ENCODE measurements at places on chromosomes 5 and 9.
A peak's percentile ranks its signal among the peaks of the same experiment; 100 is the strongest.

- no peak for DNase-seq
Measured at GRCh38 chr9:123353041-123353440, 3.0 kb upstream of the CRB2 start.

DNA sequence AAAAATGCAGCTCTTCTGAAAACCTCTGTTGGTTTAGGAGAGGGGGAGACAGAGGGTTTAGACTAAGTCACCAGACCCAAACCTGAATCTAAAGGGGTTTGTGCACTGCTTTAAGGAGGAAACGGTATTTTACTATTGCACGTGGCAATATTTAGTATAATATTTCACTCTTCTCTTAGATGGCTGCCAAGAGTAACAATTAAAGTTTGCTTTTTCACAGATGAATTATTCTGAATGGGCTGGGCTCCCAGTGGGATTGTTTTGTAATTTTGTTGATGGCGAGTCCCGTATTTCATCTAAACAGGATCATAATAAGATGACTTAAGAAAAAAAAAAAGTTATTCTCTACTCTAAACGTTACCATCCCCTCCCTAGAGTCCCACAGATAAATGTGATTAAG lies 245.4 kb downstream of the PCSK5 start:
- DNase-seq = no peak

DNA sequence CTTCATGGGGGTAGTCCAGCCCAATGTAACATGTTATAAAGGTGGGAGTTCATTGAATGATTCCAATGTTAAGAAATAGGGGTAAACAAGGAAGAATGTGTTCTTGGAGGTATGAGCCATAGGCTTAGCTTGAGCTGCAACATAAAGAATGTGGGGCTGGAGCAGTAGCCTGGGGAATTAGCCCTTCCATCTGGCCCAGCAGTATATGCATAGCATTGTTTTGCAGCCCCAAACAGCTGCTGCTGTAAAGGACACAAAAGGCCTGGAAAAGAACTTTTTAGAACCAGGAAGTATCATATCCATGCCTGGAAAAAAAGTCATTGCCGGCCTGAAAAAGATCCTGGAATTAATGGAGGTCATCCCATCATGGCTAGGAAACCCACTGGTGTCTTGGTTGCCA lies 55.8 kb upstream of the SMARCA2 start:
- no peak for DNase-seq

DNA sequence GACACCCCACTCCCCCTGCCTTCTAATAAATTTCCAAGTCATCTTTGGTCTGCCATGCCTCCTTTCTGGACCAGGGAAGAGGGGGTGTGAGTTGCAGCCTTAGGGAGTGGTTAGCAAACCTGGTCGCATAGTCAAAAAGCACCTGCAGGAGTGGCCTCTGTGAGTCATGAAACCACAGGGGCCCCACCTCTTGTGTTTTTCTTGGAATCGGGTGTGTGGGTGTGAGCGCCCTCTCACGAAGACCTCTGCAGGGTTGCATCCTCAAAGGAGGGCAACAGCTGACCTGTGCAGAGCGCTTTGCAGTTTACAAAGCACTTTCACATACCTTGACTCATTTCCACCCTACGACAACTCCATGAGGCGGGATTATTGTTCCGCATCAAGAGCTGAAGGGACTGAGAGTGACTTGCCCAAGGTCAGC lies 36.8 kb upstream of the TEX48 start:
- no peak for DNase-seq

DNA sequence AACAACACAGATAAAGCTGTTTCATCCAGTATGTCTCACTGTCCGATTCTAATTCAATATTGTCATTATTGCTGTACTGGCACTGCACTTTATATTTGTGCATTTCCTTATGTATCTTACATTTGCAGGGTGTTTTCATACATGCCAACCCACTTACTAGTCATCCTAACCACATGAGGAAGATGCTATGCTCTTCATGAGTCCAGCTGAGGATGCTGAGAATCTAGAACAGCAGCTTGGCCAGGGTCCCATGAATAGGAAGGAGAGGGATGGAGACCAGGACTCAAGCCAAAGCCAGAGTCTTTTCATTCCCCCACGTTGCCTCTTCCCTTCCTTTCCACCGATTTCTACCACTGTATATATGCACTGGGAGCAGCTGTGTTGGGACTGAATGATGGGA lies 292.8 kb upstream of the KLF4 start:
- no peak for DNase-seq

- DNase-seq = no peak
Measured at GRCh38 chr5:141050622-141051520, at the start of gene PCDHB1. Gene PCDHB1 (plus strand): TSS chr5:141051374. CDS start chr5:141051471, 97 bp downstream.

GRCh38 chr5:38641003-38641402 lies 84.6 kb upstream of the LIFR start:
- no peak for DNase-seq

DNA sequence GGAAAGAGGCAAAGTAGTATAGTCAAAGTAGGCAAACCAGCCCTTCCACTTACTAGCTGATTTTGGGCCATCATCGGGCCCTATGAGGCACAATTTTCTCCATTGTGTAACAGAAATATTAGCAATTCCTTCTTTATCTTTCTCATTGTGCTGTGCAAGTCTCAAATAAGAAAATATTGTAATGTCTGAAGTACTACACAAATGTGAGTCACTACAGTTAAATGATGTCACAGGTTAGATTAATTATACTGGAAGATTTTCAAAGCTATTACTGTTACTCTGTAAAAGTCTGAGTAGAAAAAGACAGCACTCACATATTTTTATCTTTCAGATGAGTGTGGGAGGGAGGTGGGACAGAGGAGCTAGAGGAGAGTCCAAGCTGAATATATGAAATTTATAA lies 12.4 kb upstream of the TMC1 start:
- DNase-seq = no peak

- DNase-seq = no peak
Measured at GRCh38 chr9:38159599-38159998, 90.6 kb upstream of the SHB start.

GRCh38 chr5:171391996-171392577 lies 4.4 kb downstream of the NPM1 start:
- no peak for DNase-seq

GRCh38 chr5:157050050-157050449 lies 8.9 kb downstream of the HAVCR1 start:
- DNase-seq = no peak

- no peak for DNase-seq
Measured at GRCh38 chr9:38000332-38000731, 68.7 kb downstream of the SHB start.

DNA sequence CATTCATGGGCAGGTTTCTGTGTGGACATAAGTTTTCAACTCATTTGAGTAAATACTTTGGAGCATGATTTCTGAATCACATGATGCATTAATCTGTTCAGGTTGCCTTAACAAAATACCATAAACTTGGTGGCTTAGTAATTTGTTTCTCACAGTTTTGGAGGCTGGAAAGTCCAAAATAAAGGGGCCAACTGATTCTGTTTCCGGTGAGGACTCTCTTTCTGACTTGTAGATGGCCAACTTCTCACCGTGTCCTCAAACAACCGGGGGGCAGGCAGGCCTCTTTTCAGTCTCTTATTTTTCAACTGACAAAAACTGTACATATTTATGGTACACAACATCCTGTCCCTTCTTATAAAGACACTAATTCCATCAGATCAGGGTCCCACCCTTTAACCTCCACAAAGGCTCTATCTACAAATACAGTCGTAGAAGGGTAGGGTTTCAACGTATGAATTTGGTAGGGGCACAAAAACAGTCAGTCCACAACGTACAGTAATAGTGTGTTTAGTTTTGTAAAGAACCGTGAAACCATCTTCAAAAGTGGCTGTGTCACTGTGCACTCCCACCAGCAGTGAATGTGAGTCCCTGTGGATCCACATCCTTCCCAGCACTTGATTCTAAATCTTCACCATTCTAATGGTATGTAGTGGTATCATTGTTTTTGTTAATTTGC lies 37.2 kb downstream of the MLLT3 start:
- no peak for DNase-seq

DNA sequence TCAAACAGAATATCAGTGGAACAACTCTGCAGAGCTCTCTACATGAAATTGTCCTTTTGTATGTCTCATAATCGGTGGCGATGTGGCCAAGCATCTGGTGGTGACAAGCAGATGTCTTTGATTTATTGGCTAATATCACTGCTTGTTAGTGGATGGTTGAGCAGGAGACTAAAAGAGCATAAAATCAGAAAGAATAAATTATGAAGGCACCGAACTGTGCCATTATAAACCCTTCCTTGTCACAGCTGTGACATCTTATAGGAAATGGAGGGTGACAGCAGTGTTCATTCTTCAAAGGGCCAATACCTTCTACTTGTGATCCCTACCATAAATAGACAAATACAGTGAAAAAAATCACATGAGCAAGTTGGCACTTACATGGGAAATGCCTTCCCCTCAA lies 1404.3 kb downstream of the MAT2B start:
- no peak for DNase-seq

GRCh38 chr9:114163517-114163951 lies 8.2 kb downstream of the COL27A1 start:
- DNase-seq = no peak

DNA sequence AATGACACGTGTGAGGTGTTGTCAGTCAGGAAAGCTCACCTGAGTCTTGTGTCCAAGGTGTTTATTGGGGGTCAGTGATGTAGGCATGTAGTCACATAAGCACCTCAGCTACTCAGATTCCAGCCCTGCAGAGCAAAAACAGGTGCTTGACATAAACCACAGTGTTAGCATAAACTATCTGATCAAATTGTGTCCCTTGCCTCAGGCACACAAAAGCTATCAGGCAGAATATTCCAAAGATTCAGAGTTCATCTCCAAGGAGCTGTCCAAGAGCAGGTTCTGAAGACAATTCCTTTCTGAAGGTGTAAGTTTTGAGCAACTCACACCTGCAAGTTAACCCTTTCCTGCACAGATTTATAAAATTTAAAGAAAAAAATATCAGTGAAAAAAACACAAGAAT lies 102.2 kb upstream of the ITGA1 start:
- DNase-seq = no peak

- no peak for DNase-seq
Measured at GRCh38 chr5:96922499-96923244, 13.2 kb upstream of the LNPEP start.

GRCh38 chr5:130102960-130103359 lies 198.7 kb downstream of the CHSY3 start:
- DNase-seq = no peak

DNA sequence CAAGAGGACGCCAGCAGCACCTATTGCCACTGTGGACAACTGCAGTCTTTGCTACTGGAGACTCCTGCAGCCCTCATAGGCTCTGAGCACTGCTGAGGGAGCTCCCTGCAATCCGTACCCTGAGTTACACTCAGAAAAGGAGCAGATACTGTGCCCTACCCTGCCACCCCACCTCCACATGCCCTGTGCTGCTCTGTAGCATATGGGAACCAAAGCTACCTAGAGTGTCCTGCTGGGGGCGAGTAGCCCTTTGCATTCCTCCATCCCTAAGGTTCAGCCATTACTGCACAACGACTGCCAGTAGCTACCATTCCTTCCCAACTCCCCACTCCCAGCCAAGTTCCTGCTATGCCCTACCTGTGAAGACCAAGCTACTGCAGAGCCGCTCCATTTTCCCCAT lies 90.2 kb upstream of the SNCAIP start:
- DNase-seq = no peak

DNA sequence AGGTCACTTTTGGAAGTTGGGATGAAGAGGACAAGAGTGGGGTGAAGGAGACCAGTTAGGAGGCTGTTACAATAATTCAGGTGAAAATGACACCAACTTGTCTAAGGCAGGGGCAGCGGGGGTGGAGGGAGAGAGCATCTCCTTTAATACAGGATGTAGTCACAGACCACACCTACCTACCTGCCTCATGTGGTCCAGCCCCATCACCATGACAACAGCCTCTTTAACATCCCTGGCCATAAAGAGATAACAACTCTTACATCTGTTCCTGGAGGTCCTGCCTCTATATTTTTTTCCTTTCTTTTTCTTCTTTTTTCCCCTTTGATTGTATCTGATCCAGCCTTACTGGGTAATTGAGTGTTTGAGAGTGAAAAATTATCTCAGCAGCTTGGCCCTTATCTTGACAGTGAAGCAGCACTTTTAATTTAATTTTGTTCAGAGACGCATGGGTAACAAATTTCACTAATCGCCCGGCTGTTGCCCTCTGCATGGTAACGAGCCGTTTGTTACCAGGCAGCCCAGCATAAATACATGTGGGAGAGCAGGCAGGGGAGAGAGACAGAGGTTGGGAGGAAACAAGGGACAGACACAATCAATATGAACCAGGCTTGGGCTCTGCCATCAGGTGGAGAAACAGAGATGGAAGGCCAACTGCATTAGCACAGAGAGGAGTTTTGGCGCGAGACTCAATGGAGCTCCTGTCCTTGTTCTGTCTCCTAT lies 338.1 kb downstream of the ASTN2 start:
- DNase-seq = no peak

DNA sequence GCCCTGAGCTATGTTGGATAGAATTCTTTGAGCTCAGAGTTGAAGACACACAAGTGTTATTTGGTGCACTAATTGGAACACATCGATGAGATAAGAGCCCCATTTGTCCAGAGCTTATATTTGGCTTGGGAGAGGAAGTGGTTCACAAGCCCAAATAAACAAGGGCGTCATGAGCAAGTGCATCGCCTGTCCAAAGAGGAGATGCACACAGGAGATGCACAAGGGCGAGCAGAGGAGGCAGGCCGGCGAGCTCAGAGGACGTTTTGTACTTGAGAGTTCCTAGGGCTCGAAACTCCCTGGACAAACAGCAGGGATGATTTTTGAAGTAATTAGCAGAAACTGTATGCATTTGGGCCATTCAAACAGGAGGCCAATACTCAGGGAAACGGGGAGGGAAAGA lies 212.8 kb upstream of the IRX1 start:
- no peak for DNase-seq

- peak; percentile 38 for DNase-seq
Measured at GRCh38 chr9:20640331-20641187, 18.3 kb upstream of the MLLT3 start.

DNA sequence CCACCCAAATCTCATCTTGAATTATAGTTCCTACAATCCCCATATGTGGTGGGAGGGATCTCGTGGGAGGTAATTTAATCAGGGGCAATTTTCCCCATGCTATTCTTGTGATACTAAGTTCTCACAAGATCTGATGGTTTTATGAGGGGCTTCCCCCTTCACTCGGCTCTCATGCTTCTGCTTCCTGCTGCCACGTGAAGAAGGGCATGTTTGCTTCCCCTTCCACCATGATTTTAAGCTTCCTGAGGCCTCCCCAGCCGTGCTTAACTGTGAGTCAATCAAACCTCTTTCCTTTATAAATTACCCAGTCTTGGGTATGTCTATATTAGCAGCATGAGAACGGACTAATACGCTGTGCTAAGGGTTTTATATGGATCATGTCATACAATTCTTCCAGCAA lies 72.3 kb downstream of the TLE4 start:
- DNase-seq = no peak

GRCh38 chr5:82339792-82340191 lies 61.6 kb upstream of the RPS23 start:
- no peak for DNase-seq

- no peak for DNase-seq
Measured at GRCh38 chr5:54895816-54896341, 89.5 kb downstream of the ESM1 start.

- DNase-seq = no peak
Measured at GRCh38 chr5:43563321-43563720, 6.4 kb upstream of the PAIP1 start.
